ENCODE measurements at places on chromosomes 3 and 15.
A peak's percentile ranks its signal among the peaks of the same experiment; 100 is the strongest.

DNA sequence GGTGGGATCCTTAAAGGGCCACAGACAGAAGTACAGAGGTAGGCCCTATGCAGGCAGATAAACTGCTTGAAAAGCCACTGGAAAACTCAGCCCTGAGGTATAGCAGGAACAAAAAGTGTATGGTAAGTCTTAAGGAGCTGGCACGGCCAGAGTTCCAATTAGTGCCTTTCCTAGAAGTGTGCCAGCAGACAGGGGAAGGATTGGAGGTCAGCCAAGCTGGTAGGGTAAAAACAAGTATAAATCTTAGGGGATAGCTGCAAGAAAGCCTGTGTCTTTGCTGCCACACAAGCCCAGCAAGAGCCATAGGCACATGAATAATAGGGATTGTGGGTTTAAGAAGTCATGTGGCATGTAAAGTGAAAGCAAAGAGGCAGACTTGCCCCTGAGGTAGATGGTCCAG lies 582.5 kb downstream of the PLOD2 start:
- DNase-seq: no peak

DNA sequence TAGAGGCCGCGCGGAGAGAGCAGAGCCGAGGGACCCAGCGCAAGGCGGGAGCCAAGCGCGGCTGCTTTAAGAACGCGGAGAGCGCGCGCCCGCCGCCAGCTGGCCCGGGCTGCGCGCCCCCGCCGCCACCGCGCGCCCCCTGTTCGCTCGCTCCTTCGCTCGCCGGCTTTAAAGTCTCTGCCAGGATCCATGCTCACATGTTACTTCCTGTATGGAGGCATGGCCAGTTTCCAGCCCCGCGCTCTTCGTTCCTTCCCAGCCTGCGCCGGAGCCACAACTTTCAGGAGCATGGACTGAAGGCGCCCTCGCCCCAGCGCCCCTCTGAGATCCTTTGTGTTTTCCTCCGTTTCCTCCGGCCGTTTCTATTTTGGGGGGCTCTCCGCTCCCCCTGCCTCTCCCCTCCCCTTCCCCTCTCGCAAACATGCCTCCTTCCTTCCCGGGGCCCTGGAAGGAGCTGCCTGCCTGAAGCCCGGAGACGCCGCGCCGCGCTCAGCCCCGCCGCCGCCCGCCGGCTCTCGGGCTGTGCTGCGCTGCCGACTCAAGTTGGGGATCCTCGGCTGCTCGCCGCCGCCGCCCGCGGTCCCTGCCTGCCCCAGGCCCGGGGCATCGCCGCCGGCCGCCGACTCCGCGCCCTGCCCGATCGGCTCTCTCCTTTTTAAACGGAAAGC lies at the start of gene PTPRG:
Gene PTPRG (plus strand): TSS at position 198 of the 668 bp plus-strand sequence. CDS start 717 bp downstream, outside the sequence.
- peak; percentile 82 for DNase-seq

GRCh38 chr3:168121184-168122017 lies 25.7 kb upstream of the GOLIM4 start:
- DNase-seq: no peak

DNA sequence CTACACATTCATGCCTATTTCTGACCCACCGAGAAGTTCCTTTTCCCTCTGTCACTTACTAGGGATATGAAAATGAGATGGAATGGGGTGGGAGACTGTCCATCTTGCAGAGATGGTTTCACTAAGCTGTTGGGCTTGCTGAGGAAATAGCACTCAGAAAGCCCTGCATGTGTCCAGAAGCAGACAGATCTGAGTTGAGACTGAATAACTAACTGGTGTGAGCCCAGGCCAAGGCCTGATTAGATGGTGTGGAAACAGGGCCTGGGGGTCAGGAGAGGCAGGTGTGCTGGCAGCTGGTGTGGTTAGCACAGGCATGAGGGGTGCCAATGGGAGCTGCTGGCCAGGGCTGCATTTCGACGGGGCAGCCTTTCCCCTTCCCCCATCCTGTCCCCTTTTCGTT lies 72.1 kb downstream of the CLSTN2 start:
- no peak for DNase-seq

DNA sequence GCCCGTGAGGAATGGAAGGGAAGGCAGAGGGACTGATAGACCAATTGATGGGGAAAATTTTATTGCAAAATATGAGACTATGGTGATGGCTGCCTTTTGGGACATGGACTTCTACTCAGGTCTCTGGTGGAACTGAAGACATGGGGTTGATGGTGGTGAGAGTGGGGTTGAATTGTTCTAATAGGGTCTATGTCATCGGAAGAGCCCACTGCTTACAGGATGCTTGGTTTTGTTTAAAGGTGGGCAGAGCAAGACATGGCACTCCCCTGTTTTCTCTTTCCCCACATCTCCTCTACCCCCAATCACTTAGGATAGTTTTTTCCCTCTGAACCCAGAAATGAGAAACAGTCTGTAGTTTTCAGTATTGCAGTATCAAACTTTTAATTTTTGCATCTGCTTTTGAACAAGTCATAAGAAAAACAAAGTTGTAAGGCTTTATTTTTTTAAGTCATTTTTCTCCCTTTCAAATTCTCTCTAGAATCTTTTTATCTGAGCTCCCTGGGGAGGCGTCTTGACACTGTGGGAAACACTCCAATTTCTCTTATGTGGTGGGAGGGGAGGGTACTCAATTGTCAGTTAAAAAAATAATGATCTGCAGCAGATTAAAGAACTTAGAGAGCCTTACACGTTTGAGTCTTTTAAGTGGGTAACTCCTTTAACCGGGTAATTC lies 276.2 kb upstream of the TBC1D5 start:
- DNase-seq: no peak

- DNase-seq: no peak
These were observed 857.7 kb downstream of the OTOL1 start for GRCh38 chr3:162354356-162354755.

GRCh38 chr15:62545467-62546227 lies 380.6 kb upstream of the C2CD4B start:
- DNase-seq: no peak

DNA sequence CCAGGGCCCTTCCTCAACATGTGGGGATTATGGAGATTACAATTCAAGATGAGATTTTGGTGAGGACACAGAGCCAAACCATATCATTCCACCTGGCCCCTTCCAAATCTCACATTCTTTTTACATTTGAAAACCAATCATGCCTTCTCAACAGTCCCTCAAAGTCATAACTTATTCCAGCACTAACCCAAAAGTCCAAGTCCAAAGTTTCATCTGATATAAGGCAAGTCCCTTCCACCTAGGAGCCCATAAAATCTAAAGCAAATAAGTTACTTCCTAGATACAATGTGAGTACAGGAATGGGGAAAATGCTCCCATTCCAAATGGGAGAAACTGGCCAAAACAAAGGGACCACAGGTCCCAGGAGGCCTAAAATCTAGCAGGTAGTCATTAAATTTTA lies 309.5 kb upstream of the SLITRK3 start:
- no peak for DNase-seq

GRCh38 chr3:131796558-131797198 lies 238.1 kb downstream of the CPNE4 start:
- no peak for DNase-seq

DNA sequence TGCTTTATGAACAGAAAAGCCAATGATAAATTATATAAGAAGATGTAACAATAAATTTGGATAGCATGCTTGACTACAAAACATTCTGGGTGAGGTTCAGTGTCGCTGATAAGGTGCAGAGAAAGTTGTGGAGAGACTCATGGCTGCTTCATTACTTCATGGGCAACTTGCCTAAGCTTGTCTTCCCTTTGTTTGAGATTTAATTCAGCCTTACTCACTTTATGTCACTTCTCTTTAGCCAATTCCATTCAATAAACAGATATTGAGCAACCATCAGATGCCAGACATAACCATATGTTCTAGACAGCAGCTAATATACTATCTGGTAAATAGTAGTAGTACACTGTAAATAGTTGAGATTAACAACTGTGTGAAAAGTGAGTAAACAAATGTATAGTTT lies 401.5 kb upstream of the FRG2C start:
- DNase-seq: no peak

- DNase-seq: no peak
These were observed 12.7 kb upstream of the ZNF609 start for GRCh38 chr15:64447536-64448315.

DNA sequence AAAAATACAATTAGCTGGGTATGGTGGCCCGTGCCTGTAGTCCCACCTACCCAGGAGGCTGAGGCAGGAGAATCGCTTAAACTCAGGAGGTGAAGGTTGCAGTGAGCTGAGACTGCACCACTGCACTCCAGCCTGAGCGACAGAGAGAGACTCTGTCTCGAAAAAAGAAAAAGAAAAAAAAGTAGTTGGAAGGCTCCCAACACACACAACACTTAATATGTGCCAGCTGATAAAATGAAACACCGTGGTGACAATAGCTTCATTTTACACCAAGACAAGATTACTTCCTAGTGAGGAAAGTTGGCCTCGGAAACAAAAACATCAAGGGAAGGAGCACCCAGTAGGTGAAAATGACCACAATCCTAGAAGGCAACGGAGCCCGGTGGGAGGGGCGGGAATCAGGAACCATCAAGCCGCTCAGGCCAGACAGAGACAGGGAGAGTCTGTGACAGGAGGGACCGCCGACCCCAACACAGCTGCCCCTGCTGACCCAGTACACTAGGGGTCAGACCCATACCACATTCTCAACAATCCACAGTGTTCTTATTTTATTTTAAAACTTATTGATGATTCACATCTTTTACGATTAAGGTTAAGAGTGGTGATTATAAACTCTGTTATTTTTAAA lies 54.5 kb upstream of the OCA2 start:
- no peak for DNase-seq

GRCh38 chr15:100863075-100863795 lies 16.4 kb upstream of the ALDH1A3 start:
- no peak for DNase-seq

GRCh38 chr15:97941572-97941971 lies 18.9 kb upstream of the ARRDC4 start:
- no peak for DNase-seq

- DNase-seq: no peak
These were observed 236.4 kb upstream of the RARB start for GRCh38 chr3:25191673-25192072.

DNA sequence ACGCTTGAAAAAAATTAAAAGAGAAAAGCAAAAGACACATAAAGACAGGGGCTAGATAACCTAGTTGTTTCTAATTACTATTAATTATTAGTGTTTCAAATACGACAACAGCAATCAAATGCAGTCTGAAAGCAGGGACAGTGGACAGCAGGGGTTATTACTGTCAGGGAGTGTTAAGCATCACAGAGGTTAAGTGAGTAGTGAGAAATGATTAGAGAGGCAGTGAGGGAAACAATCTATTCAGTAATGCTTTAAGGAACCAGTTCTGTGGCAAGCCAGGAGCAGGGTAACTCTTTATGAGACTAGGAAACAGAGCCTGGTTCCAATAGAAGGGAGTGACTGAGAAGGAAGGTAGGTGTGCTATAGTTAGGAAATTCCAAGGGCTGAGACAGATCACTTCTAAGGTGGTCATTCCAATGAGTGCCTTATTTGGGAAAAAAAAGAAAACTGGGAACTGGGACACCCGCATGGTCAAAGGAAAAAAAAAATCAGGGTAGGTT lies 15.0 kb downstream of the RYK start:
- no peak for DNase-seq

DNA sequence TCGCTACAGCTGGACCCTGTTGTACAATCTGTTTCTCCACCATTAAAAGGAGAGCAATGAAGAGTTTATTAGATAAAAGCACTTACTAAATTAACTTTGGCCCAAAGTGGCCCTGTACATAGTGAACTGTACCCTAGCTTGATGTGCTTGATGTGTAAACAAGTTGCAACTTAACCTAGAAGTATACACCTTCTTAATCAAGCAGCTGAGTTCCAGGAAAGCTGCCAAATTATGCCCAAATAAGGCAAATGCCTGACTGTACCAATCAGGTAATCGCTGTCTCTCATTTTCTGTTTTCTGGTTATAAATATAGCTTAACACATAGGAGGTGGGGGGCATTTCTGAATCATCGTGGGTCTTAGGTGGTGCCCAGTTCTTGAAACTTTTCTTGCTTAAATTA lies 704.8 kb upstream of the CBLB start:
- DNase-seq: no peak

DNA sequence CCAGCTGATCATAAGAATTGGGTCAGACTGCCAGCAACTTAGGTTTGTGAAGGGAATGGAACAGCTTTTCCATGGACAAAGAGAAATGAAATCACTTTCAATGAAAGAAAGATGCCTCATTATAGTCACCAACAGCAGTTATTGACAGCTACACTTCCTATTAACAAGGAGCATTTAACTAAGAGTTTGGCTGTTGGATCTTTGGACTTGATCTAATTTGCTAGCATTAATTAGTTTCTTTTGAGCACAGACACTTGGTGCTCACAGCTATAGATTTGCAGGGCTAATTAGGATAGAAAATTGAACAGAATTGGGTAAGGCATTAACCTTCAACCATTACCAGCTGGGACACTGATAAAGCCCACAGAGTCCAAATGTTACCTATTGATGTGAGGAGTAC lies 24.2 kb downstream of the CMC1 start:
- no peak for DNase-seq

All from NCI-H1092 (cell line).